Naive thymus-derived CD8-positive, alpha-beta T cell (primary cell): ENCODE measurements at places on chromosomes 7 and 10.

DNA sequence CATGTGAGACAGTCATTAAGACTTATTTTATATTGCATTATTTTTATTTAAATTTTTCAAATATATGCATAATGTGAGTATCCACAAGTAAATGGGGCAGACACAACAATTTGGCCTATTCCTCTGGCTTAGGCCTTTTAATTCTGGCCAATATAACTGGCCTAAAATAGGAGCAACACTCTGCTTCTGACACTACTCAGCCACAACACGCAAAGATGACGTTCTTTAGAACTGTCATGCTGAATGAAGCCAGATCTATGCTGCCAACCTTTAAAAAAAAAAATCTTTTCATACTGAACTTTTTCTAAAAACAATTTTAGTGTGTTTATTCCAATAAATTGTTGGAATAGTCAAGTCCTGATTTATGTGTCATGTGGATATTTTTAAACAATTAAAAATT, 355.0 kb upstream of the BMPER start:
- DNase-seq, result no peak

GRCh38 chr7:115678086-115678982, 352.2 kb downstream of the TFEC start:
- no peak for DNase-seq

DNA sequence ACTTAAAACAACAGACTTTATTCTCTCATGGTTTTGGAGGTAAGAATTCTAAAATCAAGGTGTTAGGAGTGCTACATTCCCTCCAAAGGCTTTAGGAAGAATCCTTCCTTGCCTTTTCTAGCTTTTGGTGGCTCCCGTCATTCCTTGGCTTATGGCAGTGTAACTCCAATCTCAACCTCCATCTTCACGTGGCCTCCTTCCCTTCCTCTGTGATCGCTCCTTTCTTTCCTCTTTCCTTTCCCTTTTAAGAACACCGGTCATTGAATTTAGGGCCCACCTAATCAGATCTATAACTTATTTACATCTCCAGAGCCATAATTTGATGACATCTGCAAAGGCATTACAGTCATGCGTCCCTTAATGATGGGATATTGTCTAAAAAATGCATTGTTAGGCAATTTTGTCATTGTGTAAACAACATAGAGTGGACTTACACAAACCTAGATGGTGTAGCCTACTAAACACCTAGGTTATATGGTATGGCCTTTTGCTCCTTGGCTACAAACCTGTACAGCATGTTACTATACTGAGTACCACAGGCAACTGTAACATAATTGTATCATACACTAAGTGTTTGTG, 5.9 kb upstream of the HERC4 start:
- no peak for DNase-seq

DNA sequence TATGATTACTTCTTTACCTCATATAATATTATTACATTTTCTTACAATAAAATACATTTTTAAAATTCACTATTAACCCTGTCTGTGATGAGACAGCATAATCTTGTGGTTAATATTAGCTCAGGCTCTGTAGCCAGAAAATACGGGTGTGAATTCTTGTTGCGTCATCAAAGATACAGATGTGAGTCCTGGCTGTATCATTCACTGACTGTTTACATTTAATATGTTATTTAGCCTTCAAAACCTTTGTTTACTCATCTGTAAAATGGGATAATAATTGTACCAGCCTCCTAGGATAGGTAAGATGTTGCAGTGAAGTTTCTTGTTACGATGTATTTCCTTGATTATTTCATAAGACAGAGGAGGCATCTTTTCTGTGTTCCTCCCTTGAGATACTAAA, 184.7 kb upstream of the PRPS1L1 start:
- no peak for DNase-seq

- DNase-seq, result no peak
Measured at GRCh38 chr10:58757352-58758065, 244.8 kb downstream of the BICC1 start.

DNA sequence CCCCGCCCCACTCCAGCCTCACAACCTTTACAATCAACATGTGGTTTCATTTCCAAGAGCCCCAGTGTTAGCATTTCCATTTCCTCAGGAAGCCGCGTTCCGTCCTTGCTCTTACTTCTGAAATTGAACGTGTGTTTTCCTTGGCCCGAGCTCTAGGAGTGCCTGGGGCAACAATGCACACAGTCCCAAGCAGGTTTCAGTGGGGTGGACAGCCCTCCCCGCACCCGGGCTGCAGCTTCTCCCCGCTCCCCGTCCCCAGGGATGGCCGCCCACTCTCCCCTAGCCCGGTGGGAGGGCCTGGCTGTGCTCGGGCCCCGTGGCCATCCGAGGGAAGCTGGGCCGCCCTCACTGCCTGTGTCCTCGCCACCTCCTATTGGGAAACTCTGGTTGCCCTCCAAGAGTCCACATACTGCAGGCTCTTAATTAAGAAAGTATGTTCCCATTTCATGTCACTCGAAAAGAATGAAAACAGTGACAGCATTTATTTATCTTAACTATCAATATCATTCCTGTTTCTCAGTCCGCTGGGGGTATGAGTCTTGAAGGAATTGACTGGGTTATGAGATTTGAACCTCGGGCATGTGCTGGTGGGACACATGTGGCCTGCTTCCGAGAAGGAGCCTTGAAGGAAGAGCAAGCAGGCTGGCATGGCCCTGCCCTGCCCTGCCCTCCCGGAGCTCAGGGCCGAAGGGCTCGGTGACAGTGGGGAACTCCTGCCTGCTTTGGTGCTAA, 163.8 kb downstream of the GRK5 start:
- no peak for DNase-seq

DNA sequence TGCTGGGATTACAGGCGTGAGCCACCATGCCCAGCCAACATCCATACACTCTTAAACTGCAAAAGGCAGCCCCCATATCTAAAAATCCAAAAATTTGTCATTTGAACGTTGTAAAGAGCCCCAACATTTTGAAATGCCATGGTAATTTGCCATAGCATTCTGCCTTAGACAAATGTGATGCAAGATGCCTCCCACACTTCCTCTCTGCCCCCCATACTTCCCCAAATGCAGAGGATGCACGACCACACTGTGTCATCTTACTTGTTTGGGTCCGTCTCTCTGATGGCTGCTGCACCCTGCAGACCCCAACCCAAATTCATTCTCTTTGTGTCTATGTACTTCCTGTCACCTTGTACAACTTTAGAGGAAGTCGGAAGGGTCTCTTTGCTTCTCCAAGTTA, 1125.6 kb upstream of the AUTS2 start:
- DNase-seq, result no peak

GRCh38 chr10:122746408-122746807, 46.8 kb upstream of the C10orf120 start:
- DNase-seq, result no peak

DNA sequence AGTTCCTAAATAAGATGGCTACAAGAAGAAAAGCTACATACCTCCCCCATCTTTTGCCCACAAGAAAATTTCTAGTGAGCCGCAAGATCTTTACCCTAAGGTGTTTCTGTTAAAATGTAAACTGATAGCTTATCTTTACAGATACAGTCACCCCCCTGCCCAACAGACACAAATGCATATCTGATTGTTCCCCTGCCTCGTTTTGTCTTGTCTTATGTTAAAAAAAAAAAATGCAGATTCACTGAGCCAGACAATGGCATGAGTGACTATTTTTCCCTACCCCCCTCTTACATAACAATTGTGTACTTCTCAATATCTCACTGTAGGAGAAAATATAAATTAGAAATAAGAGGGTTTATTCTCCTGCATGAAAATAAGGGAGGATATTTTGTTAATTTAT, 8.5 kb downstream of the ZNF138 start:
- DNase-seq, result no peak
